HepG2 (cell line): ENCODE measurements at places on chromosomes 12 and 14. TPM values are rescaled to one million over a fixed set of nuclear protein-coding genes. Genes with fewer than 3 reads are reported as not detected.

NINJ2 gene
- 0.62 and 0.94 TPM in 2 replicates for total RNA-seq

PMCH gene
- not detected in 2 replicates for total RNA-seq

CD69 gene
- total RNA-seq, result not detected in 2 replicates

TMEM30B gene
- total RNA-seq, result not detected in 2 replicates

CYP46A1 gene
- not detected in 2 replicates for total RNA-seq

CIROP gene
- total RNA-seq, result not detected in 2 replicates

USP44 gene
- total RNA-seq, result 0.07 and 0.11 TPM in 2 replicates

MYO1A gene
- total RNA-seq, result 5.3 TPM in 2 replicates

TSPAN8 gene
- total RNA-seq, result 3.2 and 3.9 TPM in 2 replicates

CNIH1 gene
- total RNA-seq, result 141 and 166 TPM in 2 replicates

DNA sequence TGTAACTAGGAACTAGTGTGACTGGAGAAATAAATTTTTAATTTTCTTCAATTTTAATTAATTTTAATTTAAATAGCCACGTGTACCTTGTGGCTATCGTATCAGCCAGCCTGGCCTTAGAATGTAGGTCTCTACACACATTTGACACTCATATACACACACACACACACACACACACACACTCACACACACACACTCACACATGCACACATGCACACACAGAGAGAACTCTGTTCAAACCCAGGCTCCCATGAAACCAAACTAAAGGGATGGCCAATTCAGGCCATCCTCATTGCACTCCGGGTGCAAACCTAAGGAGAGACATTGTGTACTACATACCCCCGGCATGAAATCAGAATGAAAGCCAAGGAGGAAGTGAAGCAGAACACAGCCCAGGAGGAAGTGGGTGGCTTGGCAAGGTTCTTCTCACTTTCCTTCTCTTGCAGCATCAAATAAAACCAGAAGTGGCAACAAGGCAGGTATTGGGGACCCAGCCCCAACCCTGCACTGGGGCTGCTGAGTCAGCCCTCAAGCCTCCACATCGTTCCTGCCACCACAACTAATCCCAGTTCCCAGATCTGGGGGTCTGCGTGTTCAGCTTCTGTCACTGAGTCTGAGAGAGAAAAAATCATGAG is 26.2 kb upstream of the CHPT1 start:
- DNase-seq, result no peak

DNA sequence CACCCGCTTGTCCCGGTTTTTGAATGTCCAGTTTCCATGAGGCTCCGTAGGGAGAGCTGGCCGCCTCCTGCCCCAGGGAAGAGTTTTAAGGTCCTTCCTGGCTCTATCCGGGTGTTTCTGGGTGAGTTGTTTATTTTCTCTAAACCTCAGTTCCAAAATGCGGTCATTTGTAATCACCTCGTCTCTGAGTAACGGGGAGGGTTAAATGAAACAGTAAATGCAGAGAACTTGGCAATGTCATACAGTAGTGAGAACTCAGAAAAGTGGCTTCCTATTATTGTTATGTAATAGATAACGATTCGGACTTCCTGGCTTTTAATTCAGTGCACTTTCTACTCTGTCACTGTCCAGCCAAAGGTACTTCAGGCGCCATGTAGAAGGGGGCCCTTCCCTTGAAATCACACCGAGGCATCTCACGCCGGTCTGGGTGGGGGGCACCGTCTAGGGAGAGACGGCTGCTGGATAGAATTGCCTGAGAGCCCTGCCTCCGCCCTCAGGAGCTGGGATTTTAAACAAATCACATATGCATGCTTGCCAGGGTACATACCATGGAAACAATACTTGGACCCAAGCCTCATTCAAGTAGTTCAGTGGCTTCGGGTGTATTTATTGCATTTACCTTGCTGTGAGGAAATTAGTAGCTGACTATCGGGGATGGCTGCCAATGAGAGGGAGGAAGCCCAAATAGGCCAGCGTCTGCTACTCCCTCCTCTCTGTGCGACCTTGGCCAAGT is 26.4 kb downstream of the NOS1 start:
- no peak for DNase-seq

GRCh38 chr12:89789862-89790261 is 81.2 kb upstream of the ATP2B1 start:
- DNase-seq, result no peak

- peak; percentile 22 for DNase-seq
Measured at GRCh38 chr14:52950410-52950897, 396 bp downstream of the FERMT2 start.

GRCh38 chr14:97138801-97139200 is 341.6 kb downstream of the VRK1 start:
- DNase-seq, result no peak

DNA sequence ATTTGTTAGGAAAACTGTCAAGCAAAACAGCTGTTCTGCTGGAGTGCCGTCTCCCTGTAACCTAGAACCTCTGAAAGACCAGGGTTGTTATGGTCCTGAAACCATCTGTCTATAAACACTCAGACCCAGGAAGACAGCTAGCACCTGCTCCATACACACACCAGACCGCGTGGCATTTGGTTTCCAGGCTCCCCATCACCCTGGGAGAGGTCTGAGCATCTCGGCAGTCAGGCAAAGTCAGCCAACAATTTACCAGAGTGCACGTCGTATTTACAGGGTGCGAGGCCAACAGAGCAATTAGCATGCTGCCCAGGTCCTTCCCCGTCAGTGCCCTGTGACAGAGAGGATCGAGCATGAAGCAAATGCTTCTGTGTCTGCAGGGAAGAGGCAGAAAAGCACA is 272.5 kb downstream of the SLC15A4 start:
- DNase-seq, result no peak

- DNase-seq, result peak; percentile 41
Measured at GRCh38 chr12:88393017-88393767, 187.1 kb downstream of the KITLG start.

GRCh38 chr14:53879022-53879686 is 77.5 kb downstream of the BMP4 start:
- no peak for DNase-seq

GRCh38 chr14:48086516-48086915 is 411.1 kb upstream of the MDGA2 start:
- no peak for DNase-seq

- no peak for DNase-seq
Measured at GRCh38 chr12:95227818-95228356, 10.3 kb downstream of the VEZT start.

- peak; percentile 45 for DNase-seq
Measured at GRCh38 chr12:45273717-45274271, 57.9 kb downstream of the ANO6 start.

GRCh38 chr12:92539976-92540781 is 162.6 kb upstream of the PLEKHG7 start:
- no peak for DNase-seq

DNA sequence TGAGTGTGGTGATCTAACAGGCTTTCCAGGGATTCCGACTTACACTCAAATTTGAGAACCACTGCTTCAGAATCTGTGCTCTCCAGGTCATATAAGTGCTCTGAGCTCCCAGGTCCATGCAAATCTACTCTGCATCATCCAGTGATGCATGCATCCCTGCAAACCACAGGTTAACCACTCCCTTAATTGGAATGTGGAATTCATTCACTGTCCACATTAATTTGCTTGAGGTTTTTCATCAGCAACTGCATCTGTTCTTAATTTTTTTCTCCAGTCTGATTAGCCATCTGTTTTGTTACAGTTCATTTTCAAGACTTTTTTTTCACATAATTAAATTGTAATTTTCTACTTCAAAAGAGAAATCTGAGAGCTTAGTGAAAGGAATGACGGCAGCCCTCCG is 43.4 kb upstream of the RIN3 start:
- no peak for DNase-seq

DNA sequence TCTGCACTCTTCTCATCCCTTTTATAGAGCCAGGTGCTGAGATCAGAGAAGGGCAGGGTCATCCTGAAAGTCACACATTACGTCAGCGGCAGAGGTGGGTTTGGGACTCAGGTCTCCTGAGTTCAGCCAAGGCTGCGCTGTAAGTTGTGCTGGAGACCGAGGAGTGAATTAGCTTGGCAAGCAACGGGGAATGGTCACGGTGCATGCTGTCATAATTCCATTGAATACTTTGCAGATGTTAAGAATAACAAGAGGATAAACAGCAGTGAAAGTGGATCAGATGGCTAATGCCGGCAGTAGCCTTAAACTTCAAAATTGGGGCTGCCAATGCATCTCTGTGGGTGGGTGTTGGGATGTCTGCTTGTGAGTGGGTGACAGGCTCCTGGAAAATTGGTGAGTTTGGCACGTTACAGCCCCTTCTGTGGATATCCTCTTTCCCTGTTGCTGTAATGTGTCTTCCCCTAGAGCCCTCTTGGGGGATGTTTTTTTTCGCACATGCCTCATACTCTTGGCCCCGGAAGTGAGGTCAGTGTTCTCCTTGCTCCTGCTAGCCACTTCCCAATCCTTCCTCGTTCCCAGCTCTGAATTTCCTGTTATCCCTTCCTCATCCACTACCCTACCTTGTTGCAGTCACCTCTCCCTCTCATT is 287.1 kb upstream of the SRRM4 start:
- no peak for DNase-seq
